ENCODE measurements at places on chromosomes 2 and 18. TPM values are rescaled to one million over a fixed set of nuclear protein-coding genes. Genes with fewer than 3 reads are reported as not detected.
A peak's percentile ranks its signal among the peaks of the same experiment; 100 is the strongest.

RNF152 gene
- 0.10 TPM for total RNA-seq

- no peaks in the 10 kb centered on the region for H3K27me3 ChIP-seq
- H3K36me3 ChIP-seq: no peaks in the 10 kb centered on the region
Observed at GRCh38 chr2:174974131-174974530, 31.1 kb downstream of the CHN1 start.

- H3K27ac ChIP-seq: no peak overlapping the region
- peak; percentile 24 for DNase-seq
- H3K4me3 ChIP-seq: no peak overlapping the region
- H3K4me1 ChIP-seq: peaks cover 11% of the 10 kb centered on the region
- peaks cover 5% of the 10 kb centered on the region for H3K27me3 ChIP-seq
- no peaks in the 10 kb centered on the region for H3K36me3 ChIP-seq
Observed at GRCh38 chr2:50491541-50492476, 540.1 kb downstream of the NRXN1 start.

DNA sequence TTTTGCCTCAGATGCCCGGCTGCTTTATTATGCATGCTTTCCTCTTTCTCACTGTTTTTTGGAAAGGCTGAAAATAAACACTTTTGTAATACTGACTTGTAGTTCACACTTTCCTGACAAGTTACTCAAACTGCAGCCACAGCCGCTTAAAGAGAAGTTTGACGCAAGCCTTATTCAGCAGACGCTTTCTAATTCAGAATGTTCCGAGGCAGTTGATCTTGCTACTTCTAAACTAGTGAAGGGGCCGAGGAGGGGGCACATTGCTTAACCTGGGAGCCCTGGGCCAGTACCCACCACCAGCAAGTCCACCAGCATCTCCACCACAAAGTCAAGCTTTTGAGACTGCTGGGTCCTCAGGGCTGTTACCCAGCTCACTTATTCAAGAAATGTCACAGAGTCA is 71.8 kb upstream of the SPRED2 start:
- H3K27me3 ChIP-seq: no peaks in the 10 kb centered on the region
- H3K4me1 ChIP-seq: no peaks in the 10 kb centered on the region
- DNase-seq: no peak
- H3K4me3 ChIP-seq: no peak overlapping the region
- no peak overlapping the region for H3K27ac ChIP-seq

MEP1B gene
- total RNA-seq: not detected

DNA sequence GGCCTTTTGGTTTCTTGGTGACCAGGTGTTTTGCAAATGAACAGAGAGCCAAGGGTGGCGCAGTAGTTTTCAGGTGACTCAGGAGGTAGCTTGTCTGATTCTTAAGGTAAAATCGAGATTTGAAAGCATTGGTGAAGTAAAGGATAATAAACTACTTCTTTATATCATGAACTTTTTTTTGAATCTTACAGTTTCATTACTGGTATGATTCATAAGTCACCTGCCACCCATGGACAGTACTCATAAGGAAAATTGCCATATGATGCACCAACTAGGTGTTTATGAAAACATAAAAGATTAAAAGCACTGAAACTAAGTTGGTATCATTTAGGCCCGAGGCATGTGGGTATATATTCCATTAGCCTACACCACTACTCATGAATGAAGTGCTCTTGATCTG is 84.1 kb upstream of the MGAT5 start:
- no peak overlapping the region for H3K4me3 ChIP-seq
- peak; percentile 45 for DNase-seq
- peaks cover 4% of the 10 kb centered on the region for H3K36me3 ChIP-seq

DIS3L2 gene
- 35.3 TPM for total RNA-seq

DNA sequence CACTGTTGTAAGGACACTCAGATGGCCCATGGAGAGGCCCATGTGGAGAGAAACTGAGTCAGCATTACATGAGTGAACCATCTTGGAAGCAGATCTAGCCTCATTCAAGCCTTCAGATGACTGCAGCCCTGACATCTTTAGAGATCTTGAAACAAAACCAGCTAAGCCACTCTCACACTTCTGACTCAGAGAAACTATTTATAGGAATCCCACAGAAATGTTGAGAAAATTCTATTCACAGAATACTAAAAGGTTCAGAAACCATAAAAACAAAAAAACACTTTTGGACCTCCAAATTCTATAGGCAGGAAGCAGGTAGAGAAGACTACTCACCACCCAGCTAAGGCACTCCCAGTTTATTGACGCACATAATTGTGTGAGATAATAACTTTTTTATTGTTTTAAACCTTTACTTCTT is 8.7 kb downstream of the TMEM169 start:
- no peaks in the 10 kb centered on the region for H3K27me3 ChIP-seq
- peak overlapping the region; percentile 62 for H3K27ac ChIP-seq
- DNase-seq: peak; percentile 30
- peaks cover 34% of the 10 kb centered on the region for H3K4me1 ChIP-seq
- no peaks in the 10 kb centered on the region for H3K36me3 ChIP-seq

GRCh38 chr2:208279236-208279635 is 13.2 kb downstream of the PIKFYVE start:
- no peak overlapping the region for H3K27ac ChIP-seq
- H3K4me3 ChIP-seq: no peak overlapping the region
- DNase-seq: no peak
- peaks cover 60% of the 10 kb centered on the region for H3K36me3 ChIP-seq

GRCh38 chr2:112980537-112980936 is 2.7 kb downstream of the IL36G start:
- no peak overlapping the region for H3K4me3 ChIP-seq
- H3K36me3 ChIP-seq: no peaks in the 10 kb centered on the region
- DNase-seq: peak; percentile 48
- peak overlapping the region; percentile 67 for H3K27ac ChIP-seq
- H3K4me1 ChIP-seq: peaks cover 43% of the 10 kb centered on the region

DNA sequence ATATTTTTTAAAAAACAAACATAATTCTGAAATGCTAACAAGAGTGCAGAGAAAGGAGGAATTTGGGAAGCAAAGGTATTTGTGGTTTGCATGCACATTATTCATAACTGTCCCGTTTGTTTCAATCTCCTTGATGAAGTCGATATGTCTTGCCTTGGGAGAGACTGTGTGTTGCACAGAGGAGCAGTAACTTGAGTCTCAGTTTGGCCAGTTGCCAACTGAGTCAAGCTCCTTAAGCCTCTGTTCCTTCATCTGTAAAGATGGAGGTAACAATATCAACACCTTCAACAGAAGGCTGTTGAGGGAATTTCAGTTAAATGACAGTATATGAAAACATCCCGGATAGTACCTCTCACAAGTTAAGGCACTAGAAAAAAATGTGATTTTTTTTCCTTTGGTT is 226.2 kb downstream of the ASXL3 start:
- no peak overlapping the region for H3K4me3 ChIP-seq
- H3K4me1 ChIP-seq: no peaks in the 10 kb centered on the region
- H3K36me3 ChIP-seq: no peaks in the 10 kb centered on the region
- DNase-seq: no peak

ITPRID2 gene
- total RNA-seq: 40.7 TPM

CKAP2L gene
- 49.2 TPM for total RNA-seq

DNA sequence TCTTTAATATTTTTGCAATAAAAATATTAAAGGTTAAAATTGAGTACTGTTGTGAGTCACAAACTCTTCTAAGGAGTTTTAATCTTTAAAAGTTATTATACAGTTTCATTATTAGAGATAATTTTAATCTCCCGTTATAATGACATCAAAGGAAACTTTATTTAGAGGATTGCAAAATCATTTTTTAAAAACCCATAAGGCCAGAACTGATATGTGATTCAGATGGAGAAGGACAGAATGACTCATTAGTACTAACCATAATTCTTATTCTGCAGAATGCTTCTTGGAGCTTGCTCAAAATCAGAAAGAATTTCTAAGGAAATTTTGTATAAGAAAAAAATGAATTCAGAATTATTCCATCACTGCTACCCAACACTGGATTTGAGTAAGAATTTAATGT is 12.5 kb upstream of the HNRNPLL start:
- no peaks in the 10 kb centered on the region for H3K36me3 ChIP-seq
- peaks cover 51% of the 10 kb centered on the region for H3K4me1 ChIP-seq
- H3K27me3 ChIP-seq: peaks cover 6% of the 10 kb centered on the region
- H3K27ac ChIP-seq: no peak overlapping the region
- H3K4me3 ChIP-seq: no peak overlapping the region

- no peaks in the 10 kb centered on the region for H3K27me3 ChIP-seq
- no peak overlapping the region for H3K27ac ChIP-seq
- no peaks in the 10 kb centered on the region for H3K36me3 ChIP-seq
- H3K4me1 ChIP-seq: peaks cover 31% of the 10 kb centered on the region
Observed at GRCh38 chr2:113133704-113134598, 6.6 kb downstream of the IL1RN start.

DNA sequence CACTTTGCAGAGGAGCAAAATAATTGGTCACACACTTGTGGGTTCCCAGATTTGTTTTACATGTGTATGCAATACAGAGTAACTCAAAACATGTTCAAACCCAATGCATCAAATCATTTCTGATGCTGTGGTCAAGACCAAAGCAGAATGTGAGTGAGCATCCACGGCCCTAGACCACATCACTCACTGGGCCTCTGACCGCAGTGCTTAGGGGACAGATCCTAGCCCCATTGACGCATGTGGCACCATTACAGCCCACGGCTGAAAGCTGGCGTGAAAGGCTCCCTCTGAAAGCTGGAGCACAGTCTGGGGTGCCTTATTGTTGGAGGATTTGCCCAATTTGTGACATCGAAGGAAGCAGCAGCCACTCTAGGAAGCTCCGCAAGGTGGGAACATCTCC is 498.8 kb upstream of the TCF4 start:
- no peak overlapping the region for H3K27ac ChIP-seq
- no peaks in the 10 kb centered on the region for H3K27me3 ChIP-seq
- no peaks in the 10 kb centered on the region for H3K36me3 ChIP-seq
- H3K4me1 ChIP-seq: no peaks in the 10 kb centered on the region
- no peak for DNase-seq
- no peak overlapping the region for H3K4me3 ChIP-seq

GRCh38 chr2:128799730-128800129 is 481.1 kb upstream of the HS6ST1 start:
- H3K36me3 ChIP-seq: no peaks in the 10 kb centered on the region
- H3K27me3 ChIP-seq: no peaks in the 10 kb centered on the region
- DNase-seq: no peak
- H3K27ac ChIP-seq: no peak overlapping the region

RAPGEF4 gene
- 0.35 TPM for total RNA-seq

ASPRV1 gene
- 0.41 TPM for total RNA-seq

CIDEA gene
- total RNA-seq: not detected

DNA sequence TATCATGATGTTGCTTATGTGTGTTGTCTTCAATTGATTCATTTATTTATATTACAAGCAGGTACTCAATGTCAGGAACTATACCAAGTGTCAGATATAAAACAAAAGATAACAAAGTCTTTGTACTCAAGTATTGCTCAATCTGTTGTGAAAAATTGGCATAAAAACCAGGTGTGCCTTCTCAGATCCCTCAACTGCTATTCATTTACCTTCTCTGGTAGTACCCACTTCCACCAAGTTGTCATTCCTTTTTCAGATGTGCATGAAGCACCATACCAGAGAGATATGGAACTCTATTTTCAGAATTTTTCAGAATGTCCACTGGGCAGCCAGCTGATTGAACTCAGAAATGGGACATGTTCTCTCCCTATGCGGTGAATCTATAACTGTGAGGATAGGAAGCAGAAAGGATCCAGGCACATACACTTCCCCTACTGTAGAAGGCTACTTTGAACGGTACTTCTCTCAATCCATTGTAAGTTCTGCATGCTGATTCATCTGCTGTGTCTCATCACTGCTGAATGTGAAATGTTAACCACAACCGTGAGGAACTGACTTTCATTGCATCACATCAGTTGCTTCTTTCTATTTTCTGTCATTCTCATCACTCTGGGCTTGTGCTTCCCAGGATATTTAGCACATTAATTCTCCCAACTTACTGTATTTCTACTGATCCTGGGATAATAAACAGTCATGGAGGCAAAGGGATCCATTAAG is 1621.3 kb downstream of the SUCLG1 start:
- no peaks in the 10 kb centered on the region for H3K27me3 ChIP-seq
- no peak overlapping the region for H3K4me3 ChIP-seq
- H3K36me3 ChIP-seq: no peaks in the 10 kb centered on the region
- no peak for DNase-seq

DNA sequence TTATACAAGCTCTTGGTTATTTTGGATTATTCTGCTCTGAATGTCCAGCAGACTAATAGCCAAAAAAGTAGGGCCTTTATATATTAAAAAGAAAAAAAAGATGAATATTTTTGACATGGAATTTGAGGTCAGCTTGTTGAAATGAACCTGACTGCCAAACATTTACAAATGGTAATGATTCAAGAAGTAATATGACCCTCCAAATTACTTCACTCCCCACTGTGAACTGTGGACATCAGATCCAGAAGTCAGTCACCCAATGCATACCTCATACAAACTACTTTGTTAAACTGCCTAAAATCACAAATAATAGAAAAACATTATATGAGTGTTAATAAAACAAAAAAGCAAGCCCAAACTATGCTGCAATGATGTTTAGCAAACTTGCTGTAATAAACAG is 10.0 kb downstream of the EPG5 start:
- no peak for DNase-seq
- no peaks in the 10 kb centered on the region for H3K27me3 ChIP-seq
- no peak overlapping the region for H3K27ac ChIP-seq
- peaks cover 47% of the 10 kb centered on the region for H3K4me1 ChIP-seq

DNA sequence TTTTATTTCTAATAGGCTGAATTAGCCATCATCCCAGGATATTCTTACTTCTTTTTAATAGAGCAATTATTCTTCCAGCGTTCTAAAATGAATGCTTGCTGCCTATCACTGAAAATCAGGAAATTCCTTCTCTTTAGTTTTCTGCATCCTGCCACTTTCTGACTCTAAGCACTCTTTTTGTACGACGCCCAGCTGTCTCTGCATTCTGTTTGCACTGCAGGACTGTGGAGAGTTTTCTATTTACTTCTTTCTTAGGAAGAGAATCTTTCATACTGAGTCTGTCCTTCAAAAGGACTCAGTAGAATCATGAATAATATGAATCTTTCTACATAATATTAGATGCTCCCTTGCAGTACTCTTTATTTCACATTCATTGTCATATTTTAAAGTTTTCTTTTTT is 360.4 kb upstream of the DSEL start:
- H3K4me1 ChIP-seq: no peaks in the 10 kb centered on the region
- H3K27ac ChIP-seq: no peak overlapping the region
- no peaks in the 10 kb centered on the region for H3K27me3 ChIP-seq
- no peak overlapping the region for H3K4me3 ChIP-seq
- H3K36me3 ChIP-seq: no peaks in the 10 kb centered on the region

DNA sequence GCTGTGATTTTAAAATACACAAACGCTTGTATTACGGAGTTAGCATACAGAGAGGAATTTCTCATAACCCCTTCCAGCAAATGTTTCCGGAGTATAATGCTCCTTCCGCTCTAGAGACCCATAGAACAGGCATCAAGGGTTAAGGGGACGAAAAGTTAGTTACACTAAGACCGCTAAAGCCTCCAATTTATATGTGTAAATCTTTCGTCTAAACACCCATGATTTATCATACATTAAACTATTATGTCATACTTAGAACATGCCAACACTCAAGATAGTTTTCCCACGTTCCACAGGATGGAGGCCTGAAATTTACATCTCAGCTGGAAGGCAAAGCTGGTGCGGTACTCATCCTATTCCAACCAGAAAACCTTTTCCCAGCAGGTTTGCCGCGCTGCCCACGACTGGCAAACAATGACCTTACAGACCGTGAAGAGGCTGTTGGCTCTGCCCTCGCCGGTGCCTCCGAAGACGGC is 650 bp downstream of the ORMDL1 start:
- H3K4me1 ChIP-seq: peaks cover 57% of the 10 kb centered on the region
- H3K36me3 ChIP-seq: peaks cover 53% of the 10 kb centered on the region
- H3K4me3 ChIP-seq: peak overlapping the region; percentile 93
- H3K27ac ChIP-seq: peak overlapping the region; percentile 90
- no peaks in the 10 kb centered on the region for H3K27me3 ChIP-seq

GRCh38 chr2:226971084-226971483 is 135.2 kb downstream of the RHBDD1 start:
- H3K27me3 ChIP-seq: no peaks in the 10 kb centered on the region
- peaks cover 26% of the 10 kb centered on the region for H3K4me1 ChIP-seq
- peak overlapping the region; percentile 11 for H3K4me3 ChIP-seq
- peak overlapping the region; percentile 2 for H3K27ac ChIP-seq
